Cardiac ventricle fibroblast (primary cell): ENCODE measurements at places on chromosomes 7 and 10. TPM values are rescaled to one million over a fixed set of nuclear protein-coding genes. Genes with fewer than 3 reads are reported as not detected.

Gene WBP1L
- total RNA-seq, result 53.9 and 83.6 TPM in 2 replicates

Gene SFRP4
- 0.25 and 1.5 TPM in 2 replicates for total RNA-seq

Gene VIPR2
- total RNA-seq, result 0.06 TPM in 1 of 2 replicates, not detected in the other

Gene TAS2R4
- total RNA-seq, result 0.12 and 0.29 TPM in 2 replicates

Gene LRRD1
- total RNA-seq, result not detected in 2 replicates

Gene NXPH1
- not detected in 2 replicates for total RNA-seq
